Activated B cell treated with CpG ODN at 0.5 μM for 24 hours (primary cell): ENCODE measurements at places on chromosomes 6 and 20.

DNA sequence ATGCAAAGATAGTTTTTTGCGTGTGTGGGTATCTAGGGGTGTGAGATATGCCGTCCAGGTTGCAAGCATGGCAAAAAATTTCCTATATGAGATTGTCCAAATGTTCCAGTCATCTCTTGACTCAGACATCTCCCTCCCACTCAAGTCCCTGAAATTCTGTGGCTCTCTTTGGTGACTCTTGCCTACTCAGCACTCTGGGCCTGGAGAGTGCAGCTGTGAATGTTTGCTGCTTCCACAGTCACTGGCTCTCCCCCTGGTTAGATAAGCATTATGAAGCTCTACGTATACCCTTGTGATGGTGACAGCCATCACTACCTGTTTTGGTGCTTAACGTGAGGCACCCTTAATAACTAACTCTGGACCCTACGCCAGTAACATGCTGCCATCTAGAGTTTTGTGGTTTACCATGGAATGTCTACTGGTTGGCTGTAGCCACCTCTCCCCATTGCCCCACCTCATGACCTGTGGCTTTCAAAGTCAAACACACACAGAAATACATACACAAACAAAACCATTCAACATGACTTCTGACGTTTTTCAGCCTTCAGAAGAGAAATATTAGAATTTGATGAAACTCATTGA lies 621.9 kb upstream of the CITED2 start:
- no peaks in the 10 kb centered on the region for H3K27me3 ChIP-seq
- no peak for DNase-seq
- no peak overlapping the region for H3K4me3 ChIP-seq
- H3K27ac ChIP-seq: no peak overlapping the region

GRCh38 chr20:24314053-24314452 lies 155.4 kb upstream of the SYNDIG1 start:
- no peak overlapping the region for H3K27ac ChIP-seq
- H3K36me3 ChIP-seq: no peaks in the 10 kb centered on the region
- no peak overlapping the region for H3K4me3 ChIP-seq
- peaks cover 7% of the 10 kb centered on the region for H3K4me1 ChIP-seq

DNA sequence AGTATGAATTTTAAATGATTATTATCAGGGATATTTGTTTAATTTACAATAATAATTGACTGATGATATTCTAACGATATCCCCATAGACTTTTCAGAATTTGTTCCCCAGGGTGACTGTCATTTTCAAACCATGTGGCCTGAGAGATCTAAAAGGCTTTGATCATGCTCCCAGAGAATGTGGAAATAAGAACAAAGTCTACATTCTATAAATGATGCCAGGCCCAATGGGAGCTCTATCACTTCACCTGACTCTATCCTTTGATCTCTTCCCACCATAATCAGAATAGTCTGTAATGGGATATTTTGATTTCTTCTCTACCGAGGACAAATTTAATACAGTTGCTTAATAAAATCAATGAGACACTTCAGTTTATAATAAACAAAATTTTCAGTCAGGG lies 483.4 kb upstream of the IRAK1BP1 start:
- H3K27me3 ChIP-seq: no peaks in the 10 kb centered on the region
- no peak overlapping the region for H3K4me3 ChIP-seq
- DNase-seq: no peak
- no peak overlapping the region for H3K27ac ChIP-seq
- H3K36me3 ChIP-seq: no peaks in the 10 kb centered on the region
- no peaks in the 10 kb centered on the region for H3K4me1 ChIP-seq

DNA sequence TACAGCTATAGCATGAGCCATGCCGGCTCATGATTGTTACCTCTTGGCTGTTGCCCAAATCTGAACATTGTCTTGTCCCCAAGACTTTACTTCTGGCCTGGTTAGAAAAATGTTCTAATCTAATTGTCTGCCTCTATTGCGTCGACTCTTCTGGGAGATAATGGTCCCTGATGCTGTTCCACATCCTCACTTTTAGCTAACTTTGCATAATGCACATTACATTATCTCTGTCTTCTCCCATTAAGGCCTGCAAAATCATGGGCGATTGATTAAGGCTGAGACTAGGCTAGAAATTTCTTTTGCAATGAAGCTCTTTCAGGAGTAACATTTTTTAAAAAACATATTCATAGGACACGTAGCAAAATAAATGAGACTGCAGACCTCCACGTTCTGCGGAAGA lies 961.0 kb downstream of the KIF16B start:
- no peak overlapping the region for H3K27ac ChIP-seq
- no peaks in the 10 kb centered on the region for H3K4me1 ChIP-seq
- H3K36me3 ChIP-seq: no peaks in the 10 kb centered on the region
- peaks cover 2% of the 10 kb centered on the region for H3K27me3 ChIP-seq
- no peak overlapping the region for H3K4me3 ChIP-seq

DNA sequence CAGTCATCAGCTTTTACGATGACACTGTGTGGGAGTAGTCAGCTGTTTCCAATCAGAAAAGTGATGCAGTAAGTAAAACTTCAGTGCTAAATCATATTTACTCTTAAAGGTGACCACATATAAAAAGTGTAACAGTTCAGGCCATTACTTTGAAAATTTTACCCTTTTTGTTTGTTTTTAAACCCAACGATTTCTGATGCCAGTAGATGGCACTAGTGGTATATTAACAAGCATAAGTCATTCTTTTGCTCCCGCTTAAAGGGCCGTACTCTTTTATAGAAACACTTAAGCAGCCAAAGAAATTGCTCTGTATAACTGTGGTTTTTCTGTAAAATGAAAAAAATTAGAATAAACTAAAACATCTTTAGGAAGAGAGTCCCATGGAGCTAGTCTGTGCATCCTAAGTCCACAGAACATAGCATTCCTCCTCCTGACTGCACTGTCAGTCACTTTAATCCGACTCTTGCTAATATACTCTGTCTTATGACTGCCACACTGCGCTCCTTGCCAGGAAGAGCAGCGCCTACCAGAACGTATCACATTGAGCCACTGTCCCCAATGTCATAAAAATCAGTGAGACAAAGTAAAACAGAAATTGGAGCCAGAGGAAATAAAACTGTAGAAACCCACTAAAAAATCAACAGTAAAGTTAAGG lies 25.0 kb downstream of the HEBP2 start:
- no peaks in the 10 kb centered on the region for H3K36me3 ChIP-seq
- H3K27ac ChIP-seq: no peak overlapping the region
- no peak for DNase-seq
- H3K4me1 ChIP-seq: peaks cover 6% of the 10 kb centered on the region
- H3K4me3 ChIP-seq: no peak overlapping the region

DNA sequence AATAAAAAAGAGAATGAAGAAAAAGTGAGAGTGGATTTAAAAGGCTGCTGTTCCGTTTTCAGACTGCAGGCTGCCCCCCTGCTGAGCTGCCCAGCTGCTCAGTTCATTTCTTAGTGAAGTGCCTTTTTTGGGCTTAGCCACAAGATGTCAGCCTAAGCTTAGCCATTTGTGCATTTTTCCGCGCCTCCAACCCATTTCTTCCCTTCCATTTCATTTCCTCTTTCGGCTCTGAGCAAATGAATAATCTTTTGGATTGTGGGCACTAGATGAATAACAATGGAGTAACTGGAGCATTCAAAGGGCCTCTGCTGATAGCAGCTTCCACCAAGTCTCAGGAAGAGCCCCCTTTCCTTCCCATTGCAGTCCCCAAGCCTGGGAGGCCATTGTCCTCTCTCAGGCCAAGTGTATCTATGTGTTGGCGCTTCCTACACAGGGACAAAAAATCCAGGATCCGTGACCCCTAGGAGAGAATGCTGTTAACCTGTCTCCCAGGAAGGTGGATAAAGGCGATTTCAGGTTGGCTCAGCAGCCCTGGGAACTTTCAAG lies 83.5 kb upstream of the SPTLC3 start:
- no peaks in the 10 kb centered on the region for H3K4me1 ChIP-seq
- no peaks in the 10 kb centered on the region for H3K36me3 ChIP-seq
- no peak for DNase-seq
- no peak overlapping the region for H3K27ac ChIP-seq
- no peaks in the 10 kb centered on the region for H3K27me3 ChIP-seq
- no peak overlapping the region for H3K4me3 ChIP-seq

DNA sequence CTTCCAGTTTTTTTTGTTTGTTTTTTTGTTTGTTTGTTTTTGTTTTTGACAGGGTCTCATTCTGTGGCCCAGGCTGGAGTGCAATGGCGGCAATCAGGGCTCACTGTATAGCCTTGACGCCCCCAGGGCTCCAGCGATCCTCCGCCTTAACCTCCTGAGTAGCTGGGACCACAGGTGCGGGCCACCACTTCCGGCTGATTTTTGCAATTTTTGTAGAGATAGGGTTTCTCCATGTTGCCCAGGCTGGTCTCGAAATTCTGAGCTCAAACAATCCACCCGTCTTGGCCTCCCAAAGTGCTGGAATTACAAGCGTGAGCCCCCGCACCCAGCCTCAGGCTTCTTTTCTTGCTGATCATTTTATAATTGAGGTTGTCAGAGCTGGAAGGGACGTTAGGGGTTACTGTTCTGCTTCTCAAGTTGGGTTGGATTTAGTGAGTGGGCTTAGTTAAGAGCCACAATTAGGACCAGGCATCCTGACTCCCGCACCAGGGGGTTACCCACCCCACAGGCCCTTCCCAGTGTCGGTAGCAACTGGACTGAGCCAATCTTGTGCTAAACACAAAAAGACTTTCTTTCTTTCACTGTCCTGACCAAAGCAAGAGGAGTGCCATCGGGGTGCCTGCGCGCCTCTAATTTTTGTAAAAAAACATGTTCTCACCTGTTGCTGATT lies 13.1 kb upstream of the ZSCAN9 start:
- peaks cover 81% of the 10 kb centered on the region for H3K27me3 ChIP-seq
- peak overlapping the region; percentile 57 for H3K4me3 ChIP-seq
- no peak overlapping the region for H3K27ac ChIP-seq
- H3K4me1 ChIP-seq: peaks cover 31% of the 10 kb centered on the region
- H3K36me3 ChIP-seq: no peaks in the 10 kb centered on the region

GRCh38 chr20:38043512-38044300 lies 10.2 kb downstream of the RPRD1B start:
- peaks cover 3% of the 10 kb centered on the region for H3K4me1 ChIP-seq
- H3K27me3 ChIP-seq: no peaks in the 10 kb centered on the region
- H3K4me3 ChIP-seq: no peak overlapping the region
- no peak for DNase-seq
- peak overlapping the region; percentile 39 for H3K27ac ChIP-seq

DNA sequence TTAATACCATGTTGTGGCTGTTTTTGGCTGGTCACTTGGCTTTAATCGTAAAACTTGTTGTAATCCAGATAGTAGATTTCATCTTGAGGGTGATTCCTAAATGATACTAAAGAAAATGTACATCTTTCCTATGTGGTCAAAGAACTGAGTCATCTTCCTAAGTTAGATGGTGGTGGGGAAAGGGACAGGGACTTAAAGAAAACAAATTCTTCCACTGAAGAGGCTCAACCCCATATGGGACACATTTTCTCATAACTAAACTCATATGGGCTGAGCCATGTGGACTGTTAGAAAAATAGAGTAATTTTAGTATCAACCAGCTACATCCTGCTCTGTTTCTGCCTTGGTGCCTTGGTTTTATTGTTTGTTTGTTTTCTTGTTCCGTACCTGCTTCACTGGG lies 155.8 kb downstream of the TSHZ2 start:
- H3K4me3 ChIP-seq: no peak overlapping the region
- no peaks in the 10 kb centered on the region for H3K36me3 ChIP-seq
- no peak overlapping the region for H3K27ac ChIP-seq
- no peak for DNase-seq

- H3K4me1 ChIP-seq: no peaks in the 10 kb centered on the region
- peaks cover 2% of the 10 kb centered on the region for H3K27me3 ChIP-seq
- no peak overlapping the region for H3K4me3 ChIP-seq
- H3K27ac ChIP-seq: no peak overlapping the region
Measured at GRCh38 chr6:17418281-17419188, 25.1 kb downstream of the CAP2 start.

- DNase-seq: no peak
- H3K4me1 ChIP-seq: no peaks in the 10 kb centered on the region
- no peaks in the 10 kb centered on the region for H3K27me3 ChIP-seq
- no peak overlapping the region for H3K4me3 ChIP-seq
- no peak overlapping the region for H3K27ac ChIP-seq
- no peaks in the 10 kb centered on the region for H3K36me3 ChIP-seq
Measured at GRCh38 chr6:137717074-137718073, 149.7 kb upstream of the TNFAIP3 start.

DNA sequence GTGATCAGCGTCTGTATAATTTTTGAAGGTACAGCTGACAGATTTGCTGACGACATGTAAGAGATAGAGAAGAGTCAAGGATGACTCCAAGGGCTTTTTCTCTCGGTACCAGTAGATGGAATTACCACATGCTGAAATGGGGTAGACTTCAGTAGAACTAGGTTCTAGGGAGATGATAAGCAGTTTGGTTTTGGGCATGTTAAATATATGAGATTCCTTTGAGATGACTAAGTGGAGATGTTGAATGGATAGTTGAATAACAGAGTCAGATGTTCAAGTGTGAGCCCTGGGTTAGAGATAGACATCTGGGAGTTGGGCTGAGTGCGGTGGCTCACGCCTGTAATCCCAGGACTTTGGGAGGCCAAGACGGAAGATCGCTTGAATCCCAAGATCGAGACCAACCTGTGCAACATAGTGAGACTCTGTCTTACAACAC lies 50.0 kb downstream of the PHF20 start:
- no peak overlapping the region for H3K4me3 ChIP-seq
- H3K36me3 ChIP-seq: peaks cover 44% of the 10 kb centered on the region
- peaks cover 11% of the 10 kb centered on the region for H3K4me1 ChIP-seq
- DNase-seq: no peak
- H3K27me3 ChIP-seq: no peaks in the 10 kb centered on the region

GRCh38 chr6:96391776-96392360 lies 129.7 kb upstream of the UFL1 start:
- no peak overlapping the region for H3K4me3 ChIP-seq
- H3K27ac ChIP-seq: no peak overlapping the region
- no peaks in the 10 kb centered on the region for H3K27me3 ChIP-seq
- H3K36me3 ChIP-seq: no peaks in the 10 kb centered on the region
- DNase-seq: no peak

DNA sequence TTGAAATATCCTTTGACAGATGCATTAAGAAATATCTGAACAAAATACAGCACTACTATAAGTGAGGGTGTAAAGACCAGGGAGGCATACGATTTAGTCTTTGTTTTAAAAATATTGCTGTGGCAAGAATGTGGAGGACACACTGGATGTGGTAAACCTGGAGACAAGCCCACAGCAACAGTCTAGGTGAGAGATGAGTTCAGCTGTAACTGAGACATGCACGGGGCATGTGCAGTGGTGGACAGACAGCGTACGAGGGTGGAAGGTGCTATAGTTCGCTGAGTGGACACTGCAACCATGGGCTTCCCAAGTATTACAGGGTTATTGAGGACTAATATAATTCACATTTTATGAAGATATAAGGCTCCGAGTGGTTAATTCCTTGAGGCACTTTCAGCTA lies 1.8 kb downstream of the NANP start:
- DNase-seq: no peak
- peaks cover 9% of the 10 kb centered on the region for H3K36me3 ChIP-seq
- H3K27me3 ChIP-seq: no peaks in the 10 kb centered on the region
- H3K4me1 ChIP-seq: peaks cover 25% of the 10 kb centered on the region
- H3K4me3 ChIP-seq: peak overlapping the region; percentile 92
- H3K27ac ChIP-seq: no peak overlapping the region
